ENCODE measurements at places on chromosomes 6 and 20.

DNA sequence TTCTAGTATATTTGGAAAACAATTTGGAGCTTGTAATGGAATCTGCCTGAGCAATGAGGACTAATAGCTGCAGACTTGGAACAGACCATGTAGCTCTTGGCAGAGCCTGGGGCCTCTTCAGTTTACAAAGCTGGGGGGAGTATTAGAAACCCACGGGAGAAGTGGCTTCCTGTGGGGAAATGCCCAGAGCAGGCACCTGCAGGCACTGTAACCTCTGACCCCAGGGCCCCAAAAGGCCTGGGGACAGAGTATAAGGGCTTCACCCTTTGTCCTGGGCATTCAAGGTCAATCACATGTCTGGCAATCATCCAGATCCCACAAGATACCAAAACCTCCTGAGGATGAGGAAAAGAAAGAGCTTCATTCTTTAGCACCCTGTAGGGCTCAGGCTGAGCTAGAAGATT is 19.4 kb downstream of the PKIG start:
- DNase-seq = no peak

- no peak for DNase-seq
These were observed 99.8 kb downstream of the TMEM242 start for GRCh38 chr6:157223511-157223910.

DNA sequence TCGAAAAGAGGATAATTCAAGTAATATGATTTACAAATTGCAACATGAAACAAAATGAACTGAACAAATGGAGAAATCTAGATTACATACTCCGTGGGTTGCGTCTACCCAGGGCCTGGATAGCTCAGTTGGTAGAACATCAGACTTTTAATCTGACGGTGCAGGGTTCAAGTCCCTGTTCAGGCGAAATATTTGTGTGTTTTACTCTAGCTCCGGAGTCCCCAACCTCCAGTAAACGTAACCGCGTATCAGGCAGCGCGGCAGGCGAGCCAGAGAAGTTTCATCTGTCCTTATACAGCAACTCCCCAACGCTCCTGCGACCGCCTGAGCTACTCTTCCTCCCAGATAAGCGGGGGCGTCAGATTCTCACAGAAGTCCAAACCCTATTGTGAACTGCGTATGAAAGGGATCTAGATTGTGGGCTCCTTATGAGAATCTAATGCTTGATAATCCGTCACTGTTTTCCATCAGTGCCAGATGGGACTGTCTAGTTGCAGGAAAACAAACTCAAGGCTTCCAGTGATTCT is 176.1 kb downstream of the TRIM27 start:
- DNase-seq = no peak

DNA sequence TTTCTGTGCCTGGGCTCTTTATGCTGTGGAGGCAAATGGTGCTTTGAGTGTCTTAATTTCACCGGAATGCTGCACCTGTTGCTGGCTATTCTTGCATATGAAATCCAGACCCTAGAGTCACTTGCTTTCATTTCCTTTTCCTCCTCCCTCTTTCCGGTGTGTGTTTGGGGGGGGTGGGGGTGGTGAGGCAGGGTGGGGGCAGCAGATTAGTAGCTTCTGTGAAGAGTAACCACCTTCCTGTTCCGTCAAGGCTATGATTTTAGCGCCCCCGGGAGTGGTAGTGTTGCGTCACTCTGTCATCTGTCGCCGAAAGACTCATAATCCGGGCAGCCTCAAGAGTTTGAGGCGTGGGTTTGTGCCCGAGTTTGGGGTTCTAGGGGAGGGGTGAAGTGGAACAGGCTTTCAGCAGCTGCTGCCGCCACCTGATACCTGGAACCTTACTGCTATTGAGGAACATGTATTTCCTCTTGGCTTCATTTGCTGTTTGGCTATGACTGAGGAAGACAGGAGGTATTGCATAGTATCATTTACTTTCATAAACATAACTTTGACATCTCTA is 49.1 kb downstream of the UTRN start:
- DNase-seq = peak; percentile 78

DNA sequence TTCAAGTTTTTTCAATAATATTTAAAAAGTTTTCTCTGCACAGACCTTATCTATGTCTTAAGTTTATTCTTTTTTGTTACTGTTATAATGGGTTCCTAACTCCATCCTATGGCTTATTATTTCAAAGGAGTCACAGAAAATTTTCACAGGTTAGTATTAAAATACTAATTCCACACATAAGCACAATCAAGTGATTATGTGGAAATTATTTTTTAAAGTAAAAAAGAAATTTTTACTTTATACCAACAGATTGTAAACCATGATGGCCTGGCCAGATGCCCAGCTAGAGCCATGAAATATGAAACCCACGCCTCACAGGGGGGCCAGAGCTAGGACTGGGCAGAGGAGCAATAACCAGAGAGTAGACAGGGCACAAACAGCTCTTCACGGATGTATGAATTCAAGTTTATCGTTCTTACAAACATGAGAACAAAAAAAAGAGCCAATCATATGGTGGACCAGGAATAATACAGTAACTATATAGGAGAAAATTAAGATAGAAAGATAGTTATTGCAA is 34.0 kb downstream of the NUDT3 start:
- DNase-seq = no peak

GRCh38 chr6:88760091-88760490 is 203.3 kb downstream of the RNGTT start:
- DNase-seq = no peak

DNA sequence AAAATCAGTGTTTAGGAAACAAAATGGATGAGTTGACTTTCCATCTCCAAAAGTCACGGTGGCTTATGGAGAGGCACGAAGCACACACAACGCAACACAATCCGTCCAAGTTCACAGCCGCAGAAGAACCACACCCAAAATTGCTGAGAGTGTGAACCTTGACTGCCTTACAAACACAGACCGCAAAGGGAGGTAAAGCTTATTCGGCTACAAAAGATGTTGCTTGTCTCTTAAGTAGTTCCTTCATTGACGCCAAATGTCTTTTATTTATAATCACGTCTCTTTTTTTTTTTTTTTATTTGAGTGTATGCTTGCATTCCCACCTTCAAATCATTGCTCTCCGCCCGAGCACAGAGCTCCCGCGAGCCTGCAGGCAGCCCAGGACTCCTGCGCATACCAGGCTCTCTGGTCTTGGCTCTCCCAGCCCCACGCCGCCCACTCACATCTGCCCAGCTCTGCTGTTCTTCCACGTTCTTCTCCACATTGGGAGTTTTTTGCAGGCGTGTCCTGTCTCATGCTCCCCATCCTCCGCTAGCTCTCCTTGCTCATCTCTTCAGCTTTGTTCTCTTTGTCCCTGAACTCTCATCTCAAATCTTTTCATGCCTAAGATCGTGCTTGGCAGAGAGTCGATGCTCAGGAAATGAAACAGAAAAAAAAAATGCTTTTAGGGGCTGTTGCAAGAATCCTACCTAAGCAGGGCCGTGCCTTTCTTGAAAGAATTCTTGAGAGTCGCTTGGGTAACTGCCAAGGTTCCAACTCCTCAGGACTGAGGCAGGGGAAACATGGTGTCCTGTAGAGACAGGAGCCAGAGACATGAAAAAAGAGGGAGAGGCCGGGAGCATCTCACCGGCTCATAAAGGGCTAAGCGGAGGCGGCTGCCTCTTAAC is 25.8 kb downstream of the LY86 start:
- peak; percentile 57 for DNase-seq

GRCh38 chr20:25128649-25129048 is 46.7 kb upstream of the VSX1 start:
- DNase-seq = no peak

- peak; percentile 95 for DNase-seq
These were observed at the start of gene ACSS2 for GRCh38 chr20:34876406-34877282. Gene ACSS2, plus strand, starts transcription at chr20:34876612. Its CDS starts 34 bp downstream, at chr20:34876646.

DNA sequence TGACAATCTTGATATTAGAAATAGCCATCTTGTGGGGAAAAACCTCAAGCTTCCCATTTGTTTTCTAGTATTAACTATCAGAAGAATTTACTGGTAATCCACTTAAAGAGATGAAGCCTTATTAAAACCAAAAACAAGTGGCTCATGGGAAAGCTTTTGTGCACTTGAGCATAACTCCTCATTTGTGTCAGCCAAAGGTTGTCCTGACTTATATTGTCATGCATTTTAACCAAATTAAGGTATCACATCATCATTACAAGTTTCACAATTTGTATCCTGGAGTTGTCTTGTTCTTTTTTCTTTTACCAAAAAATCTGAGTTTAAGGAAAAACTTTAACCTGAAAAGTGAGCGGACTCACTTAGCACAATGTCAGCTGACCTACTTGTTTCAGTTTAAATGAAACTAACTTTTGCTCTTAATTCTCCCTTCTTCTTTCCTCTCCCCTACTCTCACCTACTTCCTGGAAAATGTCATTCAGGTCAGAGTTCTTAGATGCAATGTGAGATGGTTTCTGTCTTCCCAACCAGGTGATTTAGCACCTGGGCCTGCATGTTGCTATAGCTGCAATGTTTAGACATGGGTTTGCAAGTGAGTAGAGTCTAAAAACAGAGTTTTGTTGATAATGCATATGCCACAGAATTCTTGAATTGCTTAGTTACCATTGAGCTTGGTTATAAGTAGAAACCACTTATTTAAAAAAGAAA is 82.8 kb downstream of the TNFAIP3 start:
- DNase-seq = no peak

- no peak for DNase-seq
These were observed 2.4 kb downstream of the KLC4 start for GRCh38 chr6:43061861-43062260.

- DNase-seq = no peak
These were observed 491.7 kb downstream of the C6orf118 start for GRCh38 chr6:164817662-164818061.

DNA sequence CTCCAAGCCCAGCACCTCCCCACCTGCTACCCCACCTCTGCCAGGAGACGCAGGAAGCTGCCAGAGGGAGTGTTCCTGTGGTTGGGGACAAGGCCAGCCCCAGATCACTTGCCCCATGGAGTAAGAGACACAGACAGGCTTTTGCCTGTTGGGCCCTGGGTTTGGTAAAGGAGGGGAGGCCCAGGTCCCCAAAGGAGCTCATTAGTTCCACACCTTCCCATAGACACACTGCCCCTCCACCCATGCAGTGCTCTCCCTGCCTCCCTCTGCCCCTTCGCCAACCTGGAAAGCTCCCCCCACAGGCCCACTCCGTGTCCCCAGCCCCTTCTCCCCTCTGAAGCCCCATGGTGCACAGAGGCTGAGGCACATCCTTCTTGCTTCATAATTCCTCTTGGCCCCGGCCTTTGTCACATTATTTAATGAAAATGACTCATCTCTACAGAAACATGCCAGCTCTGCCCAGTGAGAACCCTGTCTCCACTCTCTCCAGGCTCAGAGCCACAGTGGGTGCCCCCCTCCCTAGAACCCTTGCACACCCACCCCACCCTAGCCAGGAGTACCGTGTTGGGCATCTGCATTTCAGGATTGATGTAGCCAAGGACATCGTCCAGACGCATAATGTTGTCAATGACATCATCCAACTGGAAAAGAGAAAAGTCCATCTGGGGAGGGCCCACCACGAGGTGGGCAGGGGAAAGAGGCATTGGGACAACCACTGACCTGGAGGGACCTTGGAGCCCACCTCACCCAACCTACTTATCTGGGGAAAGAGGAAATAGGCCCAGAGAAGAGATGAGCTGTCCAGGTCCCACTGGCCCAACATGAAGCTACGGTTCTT is 46.0 kb downstream of the TFEB start:
- no peak for DNase-seq

DNA sequence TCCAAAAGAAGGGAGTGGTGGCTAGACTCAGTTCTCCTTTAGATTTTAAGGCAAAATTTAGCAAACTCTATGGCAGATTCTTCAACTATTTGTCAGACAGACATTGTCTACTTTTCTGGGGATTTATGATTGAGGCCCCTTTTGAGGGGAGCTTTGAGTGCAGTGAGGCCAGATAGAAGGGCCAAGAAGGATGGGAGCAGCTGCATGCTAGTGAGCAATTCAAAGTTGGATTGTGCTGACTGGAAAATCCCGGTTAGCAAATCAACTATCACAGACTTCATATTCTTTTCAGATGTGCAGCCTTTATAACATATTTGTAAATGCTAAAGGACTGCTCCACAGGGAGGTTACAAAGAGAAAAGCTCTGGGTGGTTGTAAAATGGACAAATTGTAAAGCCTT is 35.0 kb upstream of the ESR1 start:
- no peak for DNase-seq
